DMS79 (cell line): ENCODE measurements at places on chromosomes 3 and 15.

DNA sequence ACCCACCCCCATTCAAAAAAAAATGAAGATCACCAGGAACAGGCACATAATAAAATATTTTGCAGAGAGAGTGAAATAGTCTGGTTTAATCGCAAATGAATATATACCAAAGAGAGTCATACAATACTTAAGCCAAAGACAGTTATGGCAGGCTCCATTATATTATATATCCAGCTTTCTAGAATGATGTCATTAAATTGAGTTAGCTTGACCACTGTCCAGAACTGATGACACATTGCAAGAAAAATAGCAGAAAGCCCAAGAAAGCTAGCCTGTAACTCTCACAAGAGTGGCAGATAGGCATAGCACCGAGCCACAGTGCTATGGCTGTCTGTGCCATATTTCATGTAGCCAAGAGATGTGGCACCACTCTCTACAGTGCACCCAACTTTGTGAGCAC is 231.9 kb upstream of the SEMA6D start:
- no peak for DNase-seq

- no peak for DNase-seq
Measured at GRCh38 chr3:33750211-33750548, 32.1 kb upstream of the CLASP2 start.

DNA sequence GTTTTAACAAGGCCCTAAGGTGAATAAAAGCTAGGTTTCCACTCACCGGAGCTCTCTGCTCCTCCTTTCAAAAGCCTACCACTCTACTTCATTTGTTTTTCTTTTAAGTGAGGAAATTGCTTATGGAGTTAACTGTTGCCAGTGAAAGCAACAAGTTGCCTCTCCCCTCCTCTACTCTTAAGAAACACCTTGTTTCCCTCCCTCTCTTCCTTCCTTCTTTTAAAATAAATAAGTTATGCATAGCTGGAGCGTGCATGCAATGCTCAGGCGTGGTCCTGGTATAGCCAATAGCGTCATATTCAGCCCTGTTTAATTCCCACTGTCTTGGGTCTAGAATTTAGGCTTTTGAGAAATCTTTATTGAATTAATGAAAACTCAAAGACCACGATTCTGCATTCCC is 101.1 kb upstream of the IGF1R start:
- DNase-seq = no peak

- DNase-seq = no peak
Measured at GRCh38 chr15:27398631-27399161, 427.7 kb downstream of the GABRG3 start.

DNA sequence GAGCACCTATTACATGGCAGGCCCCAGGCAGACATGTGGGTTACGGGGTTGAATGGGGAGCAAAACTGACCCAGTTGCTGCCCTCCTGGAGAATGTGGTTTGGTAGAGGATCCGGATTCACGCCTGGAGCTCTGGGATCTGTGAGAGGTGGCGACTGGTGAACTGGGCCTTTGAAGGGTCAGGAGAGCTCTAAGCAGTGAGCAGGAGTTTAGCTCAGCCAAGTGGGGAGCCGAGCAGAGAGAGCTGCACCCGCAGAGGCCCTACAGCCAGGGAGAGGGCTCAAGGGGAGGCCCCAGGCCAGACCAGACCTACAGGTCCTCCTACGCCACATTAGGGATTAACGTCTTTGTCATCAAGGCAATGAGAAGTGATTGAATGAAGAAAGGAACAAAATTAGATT is 179.8 kb upstream of the TLE3 start:
- DNase-seq = no peak

DNA sequence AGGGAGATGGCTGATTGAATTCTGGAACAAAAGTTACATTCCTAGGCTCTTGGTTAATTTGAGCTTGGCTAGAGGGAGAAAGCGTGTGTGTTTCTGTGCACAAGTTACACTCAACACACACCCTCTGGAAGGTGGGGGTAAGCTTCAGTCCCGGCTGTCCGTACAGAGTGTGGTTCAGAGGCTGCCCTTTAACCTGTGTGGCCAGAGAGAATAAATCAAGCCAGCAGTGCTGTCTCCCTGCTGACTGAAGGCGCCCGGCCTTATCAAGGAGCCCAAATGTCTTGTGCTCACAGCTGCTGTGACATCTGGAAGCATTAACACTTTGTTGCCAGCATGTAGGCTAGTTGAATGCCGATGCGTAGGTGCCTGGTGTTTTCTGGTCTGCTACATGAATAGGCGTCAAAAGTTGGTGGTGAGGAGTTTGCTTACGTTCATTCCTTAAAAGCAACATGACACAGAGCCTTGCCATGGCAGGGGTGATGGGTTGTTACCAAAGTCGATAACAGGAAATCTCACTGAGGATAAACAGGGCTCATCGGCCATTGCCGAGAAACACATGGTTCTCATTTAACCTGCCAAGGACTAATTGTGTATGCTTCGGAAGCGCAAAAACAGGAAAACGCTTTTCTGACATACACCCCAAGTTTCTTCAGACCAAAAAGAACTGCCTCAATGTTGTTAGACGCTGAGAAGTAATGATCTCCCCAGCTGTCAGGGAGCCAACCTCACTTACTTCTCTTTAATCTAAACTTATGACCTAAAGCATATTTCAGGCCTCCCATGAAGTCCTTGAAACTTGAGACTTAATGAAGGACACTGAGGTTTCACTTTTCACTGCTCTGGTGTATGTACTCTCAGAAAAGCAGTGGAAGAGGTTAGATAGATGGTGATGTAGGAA is 95.8 kb upstream of the CTDSPL start:
- DNase-seq = no peak

- DNase-seq = no peak
Measured at GRCh38 chr3:59886790-59887189, 837.0 kb upstream of the CFAP20DC start.

GRCh38 chr3:163056874-163057497 is 1560.4 kb downstream of the OTOL1 start:
- no peak for DNase-seq
